ENCODE measurements at places on chromosomes 5 and 9.

- DNase-seq, result no peak
Measured at GRCh38 chr9:2047916-2048315, 32.8 kb downstream of the SMARCA2 start.

- DNase-seq, result no peak
Measured at GRCh38 chr5:12214267-12215015, 310.2 kb upstream of the CTNND2 start.

- DNase-seq, result no peak
Measured at GRCh38 chr9:91835216-91835615, 114.8 kb downstream of the ROR2 start.

GRCh38 chr5:175003531-175003930 is 279.1 kb downstream of the MSX2 start:
- no peak for DNase-seq

DNA sequence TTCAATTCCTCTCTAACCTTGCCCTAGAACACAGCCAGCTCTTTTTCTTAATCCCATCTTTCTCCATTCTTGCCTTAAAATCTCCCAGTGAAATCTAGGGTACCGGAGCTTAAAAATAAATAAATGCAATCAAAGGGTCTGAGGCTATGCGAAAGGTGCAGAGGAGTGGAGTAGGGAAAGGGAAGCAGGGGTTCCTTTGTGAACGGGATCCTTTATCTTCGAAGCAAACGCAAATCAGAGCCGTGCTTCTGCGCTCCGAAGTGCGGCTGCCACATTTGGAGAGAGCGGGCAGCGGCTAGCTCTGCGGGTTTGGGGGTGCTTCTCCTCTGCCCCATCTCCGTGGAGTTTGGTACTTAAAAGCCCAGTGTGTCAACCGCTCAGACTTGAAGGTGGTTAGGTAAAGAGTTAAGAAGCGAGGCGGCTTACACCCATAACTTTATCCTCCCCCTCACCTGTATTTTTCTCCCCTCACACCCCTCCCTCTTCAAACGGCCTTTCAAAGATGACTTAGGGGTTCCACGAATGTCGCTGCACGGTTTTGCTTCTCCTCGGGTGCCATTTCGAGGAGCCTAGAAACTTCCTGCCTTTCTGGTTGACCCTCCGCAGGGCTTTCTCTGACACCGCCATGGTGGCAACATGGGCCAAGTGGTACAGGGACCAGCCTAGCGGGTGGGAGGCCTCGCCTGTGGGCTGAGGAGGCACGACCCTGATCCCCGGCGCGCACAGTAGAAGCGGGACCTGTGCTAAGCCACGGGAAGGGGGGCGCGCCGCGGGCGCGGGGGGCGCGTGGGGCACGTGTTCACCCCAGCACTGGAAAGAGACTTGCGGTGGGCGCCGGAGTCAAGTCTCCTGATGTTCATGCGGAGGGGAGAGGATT is 31.7 kb upstream of the NFIB start:
- no peak for DNase-seq

DNA sequence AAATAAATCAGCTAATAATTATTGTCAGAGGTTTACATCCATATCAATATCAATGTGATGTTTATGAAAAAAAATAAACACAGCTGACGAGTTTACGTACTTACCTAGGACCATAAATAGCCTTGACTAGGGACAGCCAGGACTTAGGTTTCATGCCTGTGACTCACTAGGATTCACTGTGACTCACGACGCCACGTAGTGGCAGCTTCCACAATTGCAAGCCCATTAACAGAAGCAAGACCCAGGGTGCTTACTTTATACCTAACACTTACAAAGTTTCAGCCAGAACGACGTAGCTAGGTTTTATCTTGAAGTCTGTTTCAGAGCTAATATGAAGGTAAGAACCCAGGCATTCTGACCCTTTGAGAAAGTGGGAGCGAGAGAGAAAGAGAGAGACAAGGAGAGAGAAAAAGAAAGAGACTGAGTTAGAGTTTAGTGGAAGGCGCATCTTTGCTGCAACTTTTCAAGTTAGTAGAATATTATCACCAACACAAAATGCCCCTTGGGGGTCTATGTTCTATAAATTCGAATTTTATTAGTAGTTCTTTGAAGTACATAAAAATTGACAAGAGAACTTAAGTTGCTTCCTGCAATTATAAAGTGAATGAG is 191.2 kb downstream of the GNA14 start:
- peak; percentile 74 for DNase-seq
